ENCODE measurements at places on chromosomes 12 and 14. TPM values are rescaled to one million over a fixed set of nuclear protein-coding genes. Genes with fewer than 3 reads are reported as not detected.

- H3K27me3 ChIP-seq: no peaks in the 10 kb centered on the region
- no peaks in the 10 kb centered on the region for H3K4me1 ChIP-seq
- DNase-seq: no peak
- no peak overlapping the region for H3K4me3 ChIP-seq
- H3K27ac ChIP-seq: no peak overlapping the region
- no peaks in the 10 kb centered on the region for H3K36me3 ChIP-seq
These were observed 585.6 kb downstream of the GALC start for GRCh38 chr14:87407344-87407743.

The PTPN6 gene
- 379 TPM for polyA plus RNA-seq

GRCh38 chr14:50099335-50099734, 17.0 kb downstream of the VCPKMT start:
- H3K4me1 ChIP-seq: peaks cover 68% of the 10 kb centered on the region
- DNase-seq: no peak
- no peaks in the 10 kb centered on the region for H3K27me3 ChIP-seq
- no peak overlapping the region for H3K4me3 ChIP-seq

The NEUROD4 gene
- polyA plus RNA-seq: not detected

DNA sequence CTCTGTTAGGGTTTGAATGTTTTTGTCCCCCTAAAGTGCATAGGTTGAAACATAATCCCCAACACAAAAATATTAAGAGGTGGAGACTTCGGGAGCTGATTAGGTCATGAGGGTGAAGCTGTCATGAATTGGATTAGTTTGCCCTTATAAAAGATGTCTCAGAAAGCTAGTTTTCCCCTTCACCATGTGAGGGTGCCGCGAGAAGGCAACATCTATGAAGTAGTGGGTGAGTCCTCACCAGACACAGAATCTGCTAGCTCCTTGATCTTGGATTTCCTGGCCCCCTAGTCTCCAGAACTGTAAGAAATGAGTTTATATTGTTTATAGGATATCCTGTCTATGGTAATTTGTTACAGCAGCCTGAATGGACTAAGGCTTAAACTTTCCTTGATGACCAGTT, 301.5 kb upstream of the ATP2B1 start:
- H3K4me3 ChIP-seq: no peak overlapping the region
- H3K4me1 ChIP-seq: no peaks in the 10 kb centered on the region
- no peak overlapping the region for H3K27ac ChIP-seq
- H3K27me3 ChIP-seq: no peaks in the 10 kb centered on the region

- no peaks in the 10 kb centered on the region for H3K27me3 ChIP-seq
- H3K4me1 ChIP-seq: peaks cover 35% of the 10 kb centered on the region
- peak overlapping the region; percentile 48 for H3K4me3 ChIP-seq
These were observed 12.4 kb downstream of the IL22 start for GRCh38 chr12:68240975-68241374.

The GLT8D2 gene
- not detected for polyA plus RNA-seq

GRCh38 chr12:78441737-78442453, 422.7 kb upstream of the SYT1 start:
- DNase-seq: no peak
- H3K4me1 ChIP-seq: no peaks in the 10 kb centered on the region

The IL31 gene
- polyA plus RNA-seq: not detected

- no peak overlapping the region for H3K4me3 ChIP-seq
- H3K36me3 ChIP-seq: no peaks in the 10 kb centered on the region
- no peak for DNase-seq
- H3K27ac ChIP-seq: no peak overlapping the region
- H3K27me3 ChIP-seq: no peaks in the 10 kb centered on the region
These were observed 1922.3 kb upstream of the FLRT2 start for GRCh38 chr14:83607682-83608081.

The NELL2 gene
- 203 TPM for polyA plus RNA-seq

DNA sequence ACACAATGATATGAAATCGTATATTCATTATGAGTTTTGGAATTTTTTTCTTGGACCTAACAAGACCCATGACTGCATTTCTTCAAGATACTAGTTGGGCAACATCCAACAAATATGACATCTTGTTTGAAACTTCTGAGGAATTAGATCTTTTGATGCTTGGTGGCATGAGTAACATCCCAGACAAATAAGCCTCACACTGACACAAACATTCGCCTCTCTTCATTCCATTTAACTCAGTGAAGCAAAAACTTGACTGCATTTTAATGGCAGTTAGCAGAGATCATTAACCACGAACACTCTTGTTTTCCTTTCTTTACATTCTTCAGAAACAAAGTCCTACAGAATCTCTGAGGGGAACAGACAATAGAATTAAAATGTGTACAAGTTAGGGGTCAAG, 758.3 kb downstream of the C12orf50 start:
- H3K4me3 ChIP-seq: no peak overlapping the region
- H3K36me3 ChIP-seq: no peaks in the 10 kb centered on the region
- H3K27me3 ChIP-seq: no peaks in the 10 kb centered on the region
- H3K4me1 ChIP-seq: no peaks in the 10 kb centered on the region
- DNase-seq: no peak

DNA sequence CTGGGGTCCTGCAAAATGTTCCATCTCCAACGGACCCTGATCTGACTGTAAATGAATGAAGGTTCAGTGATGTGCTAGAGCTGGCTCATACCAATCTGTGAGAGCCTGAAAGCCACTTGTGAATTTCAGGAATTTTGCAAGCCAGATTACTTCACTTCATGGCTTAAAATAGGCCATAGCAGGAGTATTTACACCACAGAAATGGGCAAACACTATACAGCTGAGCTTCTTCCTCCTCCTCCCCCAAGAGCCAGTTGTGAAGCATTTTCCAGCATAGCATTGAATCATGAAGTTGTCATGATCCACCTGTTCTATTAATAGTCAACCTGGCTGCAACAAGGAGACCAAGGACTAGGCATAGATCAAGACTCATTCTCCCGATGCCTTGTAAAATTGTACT, 141.3 kb upstream of the RASSF8 start:
- no peaks in the 10 kb centered on the region for H3K36me3 ChIP-seq
- no peaks in the 10 kb centered on the region for H3K27me3 ChIP-seq
- no peak for DNase-seq

DNA sequence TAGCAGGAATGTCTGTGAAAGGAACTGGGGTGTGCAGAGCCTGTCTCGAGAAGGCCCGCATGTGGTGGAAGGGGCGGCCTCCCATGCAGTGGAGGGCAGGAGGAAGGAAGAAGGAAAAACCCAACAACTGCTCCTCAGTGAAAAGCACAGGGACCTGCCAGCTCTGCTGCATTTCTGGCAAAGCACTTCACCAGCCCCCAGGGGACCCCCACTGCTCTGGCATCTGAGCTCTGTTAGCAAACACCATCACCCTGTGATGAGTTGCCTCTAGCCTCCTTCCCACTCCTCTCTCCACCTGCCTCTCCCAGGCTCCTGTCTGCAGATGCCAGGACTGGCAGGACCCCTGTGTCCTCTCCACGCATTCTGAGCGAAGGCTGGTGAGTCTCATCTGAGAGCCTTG, 69.0 kb upstream of the DDX11 start:
- no peaks in the 10 kb centered on the region for H3K4me1 ChIP-seq
- no peak overlapping the region for H3K27ac ChIP-seq
- no peak overlapping the region for H3K4me3 ChIP-seq
- H3K27me3 ChIP-seq: no peaks in the 10 kb centered on the region
- DNase-seq: no peak

The SIX6 gene
- not detected for polyA plus RNA-seq

GRCh38 chr12:91017043-91017442, 12.3 kb upstream of the EPYC start:
- no peaks in the 10 kb centered on the region for H3K36me3 ChIP-seq
- no peak overlapping the region for H3K4me3 ChIP-seq
- DNase-seq: no peak
- H3K4me1 ChIP-seq: no peaks in the 10 kb centered on the region
- H3K27me3 ChIP-seq: no peaks in the 10 kb centered on the region

DNA sequence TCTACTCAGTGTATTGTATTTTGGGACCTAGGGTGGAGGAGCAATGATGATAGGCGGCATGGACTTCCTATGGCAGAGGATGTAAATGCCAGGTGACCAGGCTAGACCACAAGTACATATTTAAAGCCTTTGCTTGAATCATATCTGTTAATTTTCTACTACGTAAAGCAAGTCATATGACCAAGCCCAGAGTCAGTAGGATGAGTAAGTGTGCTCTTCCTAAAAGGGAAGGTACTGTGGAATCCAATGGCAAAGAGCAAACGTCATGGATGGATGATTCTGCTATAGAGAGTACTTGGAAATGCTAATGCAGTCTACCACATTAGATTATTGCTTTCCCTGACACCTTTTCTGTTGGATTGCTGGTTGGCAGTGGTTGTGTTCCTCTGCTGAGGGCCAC, 16.8 kb downstream of the GPATCH2L start:
- H3K4me3 ChIP-seq: no peak overlapping the region
- DNase-seq: no peak
- H3K4me1 ChIP-seq: no peaks in the 10 kb centered on the region
- H3K27ac ChIP-seq: no peak overlapping the region
- no peaks in the 10 kb centered on the region for H3K27me3 ChIP-seq

- no peaks in the 10 kb centered on the region for H3K27me3 ChIP-seq
- H3K36me3 ChIP-seq: no peaks in the 10 kb centered on the region
These were observed 68.9 kb downstream of the ALG10B start for GRCh38 chr12:38385486-38385885.

DNA sequence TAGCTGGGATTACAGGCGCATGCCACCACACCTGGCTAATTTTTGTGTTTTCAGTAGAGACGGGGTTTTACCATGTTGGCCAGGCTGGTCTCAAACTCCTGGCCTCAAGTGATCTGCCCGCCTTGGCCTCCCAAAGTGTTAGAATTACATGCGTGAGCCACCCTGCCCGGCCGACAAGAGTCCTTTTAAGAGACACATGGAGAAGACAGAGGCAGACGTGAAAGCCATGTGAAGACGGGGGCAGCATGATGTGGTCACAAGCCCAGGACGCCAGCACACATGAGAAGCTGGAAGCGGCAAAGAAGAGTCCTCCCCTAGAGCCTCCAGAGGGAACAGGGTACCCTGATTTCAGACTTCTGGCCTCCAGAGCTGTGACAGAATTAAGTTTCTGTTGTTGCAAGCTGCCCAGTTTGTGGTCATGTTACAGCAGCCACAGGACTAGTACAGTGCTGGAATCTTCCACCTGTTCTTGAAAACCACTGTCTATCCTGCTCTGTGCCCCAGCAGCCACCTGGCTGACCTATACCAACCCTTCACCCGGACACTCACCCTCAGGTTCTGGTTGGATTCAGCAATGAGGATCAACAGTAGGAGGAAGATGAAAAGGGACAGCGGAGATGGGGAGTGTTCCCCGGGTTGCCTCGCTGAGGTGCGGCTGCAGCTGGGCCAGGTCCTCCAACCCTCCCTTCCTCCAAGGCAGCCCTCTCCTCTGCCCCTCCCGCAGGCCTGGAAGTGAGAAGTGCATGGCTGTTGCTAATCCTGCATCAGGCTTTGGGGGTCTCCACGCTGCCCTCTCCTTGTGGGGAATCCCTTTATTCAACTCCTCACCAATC, 16.9 kb downstream of the VPS37B start:
- no peaks in the 10 kb centered on the region for H3K36me3 ChIP-seq
- H3K27me3 ChIP-seq: no peaks in the 10 kb centered on the region
- DNase-seq: no peak

DNA sequence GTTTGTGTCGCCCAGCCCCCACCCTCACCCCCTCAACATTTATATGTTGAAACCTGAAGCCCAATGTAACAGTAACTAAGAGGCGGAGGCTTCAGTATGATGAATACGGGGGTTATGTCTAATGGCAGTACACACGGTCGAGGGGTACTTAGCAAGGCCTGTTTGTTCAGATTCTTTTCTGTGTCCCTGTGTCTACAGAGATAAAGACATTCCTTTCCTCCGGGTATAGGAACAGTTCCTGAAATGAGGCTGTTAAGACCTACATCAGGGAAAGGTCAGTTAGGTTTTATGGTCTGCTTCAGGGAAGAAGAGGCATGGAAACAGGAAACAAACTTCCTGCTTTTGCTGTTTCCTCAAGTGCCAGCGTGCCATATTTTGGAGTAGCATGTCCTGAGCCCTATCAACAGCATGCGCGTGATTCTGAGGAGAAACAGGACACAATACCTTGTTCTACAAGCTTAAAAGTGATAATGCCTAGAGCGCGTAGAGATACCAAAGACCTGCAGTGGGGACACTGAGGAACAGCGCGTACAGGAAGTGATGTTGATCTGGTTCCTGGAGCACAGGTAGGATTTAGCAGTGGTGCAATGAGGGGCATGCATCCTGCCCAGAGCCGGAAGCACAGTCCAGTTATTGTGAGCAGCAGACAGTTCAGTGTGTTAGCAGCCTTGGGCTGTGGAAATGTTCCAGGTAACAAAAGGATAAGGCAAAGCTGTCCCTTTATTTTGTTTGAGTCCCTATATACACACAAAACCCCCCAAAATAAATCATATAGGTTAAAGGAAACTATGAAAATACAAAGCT, 47.2 kb downstream of the FGD4 start:
- H3K27me3 ChIP-seq: no peaks in the 10 kb centered on the region
- no peak overlapping the region for H3K4me3 ChIP-seq
- H3K36me3 ChIP-seq: no peaks in the 10 kb centered on the region

DNA sequence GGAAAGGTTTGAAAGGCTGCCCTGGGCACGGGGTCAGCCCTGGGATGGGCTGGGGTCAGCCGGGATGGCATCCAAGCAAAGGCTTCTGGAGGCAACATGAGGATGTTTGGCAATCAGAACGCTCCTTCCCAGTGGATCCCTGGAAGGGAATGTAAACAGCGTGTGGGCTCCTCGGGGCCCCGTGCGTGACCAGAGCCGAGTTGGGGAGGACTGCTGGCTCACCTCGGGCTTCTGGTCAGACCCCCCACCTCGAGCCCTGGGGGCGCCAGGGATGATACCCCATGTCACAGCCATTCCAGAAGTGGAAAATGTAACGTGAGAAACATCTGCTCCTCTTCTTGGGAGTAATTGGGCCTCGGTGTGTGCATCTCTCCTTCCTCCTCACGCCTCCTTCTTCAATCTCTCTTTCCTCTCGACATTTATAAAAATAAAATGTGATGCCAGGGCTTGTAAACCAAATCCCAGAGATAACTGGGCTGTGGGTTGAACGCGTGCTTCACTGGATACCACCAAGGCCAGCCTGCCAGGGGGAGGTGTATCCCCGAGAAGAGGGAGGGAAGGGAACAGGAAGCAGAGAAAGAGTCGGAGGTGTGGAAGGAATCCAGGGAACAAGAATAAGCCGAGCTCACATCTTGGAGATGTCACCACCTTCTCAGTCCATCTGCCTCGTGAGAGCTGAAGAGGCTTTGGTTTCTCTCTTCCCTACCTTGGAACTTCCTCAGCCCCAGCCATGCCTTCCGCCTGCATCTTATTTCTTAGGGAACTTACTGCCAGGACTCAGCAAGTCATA, 144.8 kb downstream of the NUAK1 start:
- no peak overlapping the region for H3K4me3 ChIP-seq
- no peak overlapping the region for H3K27ac ChIP-seq
- DNase-seq: no peak
- no peaks in the 10 kb centered on the region for H3K36me3 ChIP-seq
- H3K4me1 ChIP-seq: no peaks in the 10 kb centered on the region
